Activated CD4-positive, alpha-beta memory T cell treated with anti-CD3 and anti-CD28 coated beads, Interleukin-2, amount 10 ng/mL, durations not matched to agents 7 days and 5 days (primary cell): ENCODE measurements at places on chromosomes 7 and 10.

DNA sequence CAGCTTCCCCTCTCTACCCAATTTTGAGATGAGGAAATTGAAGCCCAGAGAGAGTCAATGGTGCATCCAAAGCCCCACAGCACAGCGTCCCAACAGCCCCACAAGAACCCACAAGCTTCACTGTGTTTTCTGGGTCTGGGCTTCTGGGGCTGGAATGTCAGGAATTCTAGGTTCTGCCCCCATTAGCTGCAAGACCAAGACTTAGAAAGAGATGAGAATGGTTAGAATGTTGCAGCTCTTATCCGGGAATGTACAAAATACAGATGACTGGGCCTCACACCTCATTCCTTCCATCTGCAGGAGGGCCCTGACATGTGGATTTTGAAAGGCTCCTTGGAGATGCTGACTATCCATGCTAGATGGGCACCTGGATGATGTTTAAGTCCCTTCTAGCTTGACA, 6.0 kb upstream of the SGPL1 start:
- no peak for DNase-seq

DNA sequence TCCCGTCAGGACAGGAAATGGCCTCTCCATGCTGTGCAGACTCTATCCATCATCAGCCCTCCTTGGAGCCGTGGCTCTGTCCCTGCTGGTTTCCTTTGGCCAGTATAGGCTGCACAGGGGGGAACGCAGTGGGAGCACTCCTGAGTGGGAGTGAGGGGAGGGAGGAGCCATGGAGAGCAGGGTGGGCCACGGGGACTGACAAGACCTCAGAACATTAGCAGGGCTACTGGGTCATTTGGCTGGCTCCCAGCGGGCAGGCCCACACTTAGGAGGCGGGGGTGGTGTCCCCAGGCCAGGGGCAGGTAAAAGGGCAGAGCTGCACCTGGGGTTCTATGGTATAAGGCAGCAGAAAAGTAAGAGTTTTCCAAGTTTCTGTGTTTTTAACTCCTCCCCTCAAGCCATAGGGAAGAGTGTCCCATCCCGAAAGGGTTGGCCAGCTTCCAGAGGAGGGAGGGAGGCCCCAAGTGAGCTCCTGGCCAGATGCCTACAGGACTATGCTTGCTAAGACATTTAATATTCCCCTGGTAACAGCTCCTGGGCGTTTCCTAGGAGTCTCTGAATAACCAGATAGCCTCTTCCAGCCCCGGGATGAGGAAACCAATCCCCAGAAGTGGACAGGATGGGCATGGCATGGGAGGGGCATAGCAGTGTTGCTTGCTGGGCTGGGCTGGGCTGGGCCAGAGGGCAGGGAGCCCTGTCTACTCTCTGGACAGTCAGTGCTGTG, 5.5 kb upstream of the OPN4 start:
- no peak for DNase-seq

- no peak for DNase-seq
These were observed 17.8 kb downstream of the CAV1 start for GRCh38 chr7:116542618-116543017.

GRCh38 chr7:84187813-84188510, 6.6 kb downstream of the SEMA3A start:
- DNase-seq: no peak

GRCh38 chr10:110443239-110444003, 54.3 kb upstream of the DUSP5 start:
- no peak for DNase-seq

DNA sequence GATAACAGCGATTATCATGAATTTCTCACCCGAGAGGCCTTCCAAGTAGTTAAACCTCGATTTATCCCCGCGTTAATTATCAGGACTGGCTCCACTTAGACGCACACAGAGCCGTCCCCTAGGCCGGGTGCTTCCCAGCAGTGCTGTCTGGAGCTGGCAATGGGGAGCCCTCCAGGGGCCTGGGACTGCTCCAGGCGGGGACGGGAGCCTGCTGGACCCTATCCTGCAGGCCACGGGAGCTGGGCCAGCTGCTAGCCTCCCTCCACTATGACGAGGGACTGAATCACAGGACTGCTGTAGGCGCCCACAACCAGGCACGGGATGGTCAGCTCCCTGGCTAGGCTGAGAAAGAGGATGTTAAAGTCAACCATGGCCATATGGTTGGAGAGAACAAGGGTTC, 229.1 kb downstream of the ELFN1 start:
- DNase-seq: no peak

GRCh38 chr10:62819141-62819920, 3.2 kb upstream of the EGR2 start:
- no peak for DNase-seq

GRCh38 chr7:1355568-1356340, 103.5 kb downstream of the MICALL2 start:
- no peak for DNase-seq

DNA sequence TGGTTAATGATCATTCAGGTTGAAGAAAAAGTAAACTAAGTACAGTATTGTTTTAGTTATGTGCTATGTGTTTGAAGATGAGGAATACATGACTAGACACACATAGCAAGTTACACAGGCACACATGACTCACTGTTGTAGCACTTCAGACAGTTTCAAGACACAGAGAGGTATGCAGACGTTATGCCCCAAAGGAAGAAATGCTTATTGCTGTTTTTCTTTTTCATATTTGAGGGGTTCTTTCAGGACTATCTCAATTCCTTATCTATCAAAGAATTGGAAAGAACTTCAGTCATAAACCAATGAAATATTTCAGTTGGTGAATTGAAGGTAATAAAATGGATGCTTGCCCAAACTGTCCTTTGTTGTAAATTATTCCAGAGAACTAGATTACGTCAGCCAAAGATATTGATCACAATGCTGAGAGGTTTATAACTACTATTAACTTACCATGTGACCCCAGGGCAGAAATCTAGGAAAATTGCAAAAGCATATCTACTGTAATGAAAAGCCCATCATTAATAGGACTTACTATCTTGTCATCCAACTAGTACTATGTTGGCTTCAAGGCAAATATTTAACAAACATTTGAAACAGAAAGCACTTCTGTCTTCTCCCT, 61.2 kb upstream of the CAPZA2 start:
- DNase-seq: no peak

DNA sequence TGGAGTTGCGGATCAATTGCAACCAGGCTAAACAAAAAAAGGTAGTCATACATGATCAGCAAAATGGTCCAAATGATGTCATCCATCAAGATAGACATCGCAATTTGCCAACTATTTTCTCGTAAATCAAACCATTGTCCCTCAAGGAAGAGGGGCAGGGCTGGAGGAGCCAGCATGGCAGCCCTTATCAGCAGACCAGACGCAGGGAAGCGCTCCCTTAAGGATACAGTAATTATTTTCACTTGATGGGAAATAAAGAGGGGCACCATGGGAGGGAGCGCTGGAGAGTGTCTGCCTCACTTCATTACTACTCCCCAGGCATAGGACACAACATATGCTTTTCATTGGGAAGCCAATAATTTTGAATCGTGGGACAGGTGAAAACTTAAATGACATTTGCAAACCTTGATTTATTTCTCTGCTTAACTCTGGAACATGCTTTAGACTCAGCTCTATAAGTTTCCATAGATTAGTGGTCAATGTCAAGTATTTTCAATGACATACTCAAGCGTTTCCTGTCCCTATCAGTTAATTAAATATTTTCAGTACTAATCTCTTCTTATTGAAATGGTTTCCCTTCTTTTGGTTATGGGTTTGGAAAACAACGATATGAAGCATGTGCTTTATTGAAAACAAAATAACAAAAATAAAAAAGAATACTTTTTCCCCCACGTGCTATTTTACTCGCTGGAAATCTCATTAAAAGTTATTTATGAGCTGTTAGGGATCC, 202.4 kb upstream of the HABP2 start:
- DNase-seq: no peak

- DNase-seq: no peak
These were observed 18.3 kb upstream of the ST8SIA6 start for GRCh38 chr10:17472481-17473227.

DNA sequence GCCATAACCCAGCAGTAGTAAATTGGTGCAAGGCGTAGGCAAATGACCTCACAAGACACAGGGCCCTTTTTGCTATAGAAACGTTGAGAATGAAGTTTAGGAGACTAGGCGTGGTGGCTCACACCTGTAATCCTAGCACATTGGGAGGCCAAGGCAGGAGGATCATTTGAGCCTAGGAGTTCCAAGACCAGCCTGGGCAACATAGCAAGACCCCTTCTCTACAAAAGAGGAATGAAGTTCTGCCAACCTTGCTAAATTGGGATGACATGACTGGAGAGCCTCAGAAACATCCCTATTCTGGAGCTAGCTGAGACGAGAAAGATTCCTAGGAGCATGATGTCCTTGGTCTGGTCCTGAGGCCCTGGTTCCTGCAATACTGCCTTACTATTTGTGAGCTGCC, 20.6 kb downstream of the CDK1 start:
- no peak for DNase-seq

GRCh38 chr7:118072893-118073674, 110.9 kb upstream of the LSM8 start:
- no peak for DNase-seq

- no peak for DNase-seq
These were observed 24.6 kb upstream of the NAMPT start for GRCh38 chr7:106309362-106309761.

- DNase-seq: no peak
These were observed 278.6 kb downstream of the ARHGAP12 start for GRCh38 chr10:31650010-31650409.

DNA sequence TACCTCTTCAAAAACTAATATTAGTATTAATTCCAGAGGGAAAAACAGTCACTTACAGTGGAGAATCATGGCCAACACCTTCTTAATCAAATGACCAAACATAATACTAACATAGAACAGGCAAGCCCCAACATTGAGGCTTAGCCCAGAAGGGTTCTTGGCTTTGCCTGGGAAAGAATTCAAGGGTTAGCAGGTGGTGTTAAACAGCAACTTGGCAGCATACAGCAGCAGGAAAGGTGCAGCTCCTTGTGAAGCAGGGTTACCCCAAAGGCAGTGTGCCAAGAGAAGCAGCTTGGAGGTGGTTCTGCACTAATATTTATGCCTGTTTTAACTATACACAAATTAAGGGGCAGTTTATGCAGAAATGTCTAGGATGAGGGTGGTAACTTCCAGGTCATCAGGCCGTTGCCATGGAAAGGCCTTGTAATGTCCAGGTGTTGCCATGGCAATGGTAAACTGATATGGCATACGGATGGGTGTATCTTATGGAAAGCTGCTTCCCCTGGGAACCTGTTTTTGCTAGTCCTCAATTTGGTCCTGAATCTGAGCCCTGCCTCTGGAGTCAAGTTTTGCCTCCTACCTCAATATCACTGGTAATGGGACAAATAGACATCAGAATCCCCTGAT, 27.2 kb upstream of the BEND7 start:
- DNase-seq: no peak
